Suppressor macrophage treated with lipopolysaccharide for 1 hour (primary cell): ENCODE measurements at places on chromosomes 16 and 17.
A peak's percentile ranks its signal among the peaks of the same experiment; 100 is the strongest.

- no peak for DNase-seq
These were observed 281.5 kb downstream of the SNX29 start for GRCh38 chr16:12257926-12258561.

DNA sequence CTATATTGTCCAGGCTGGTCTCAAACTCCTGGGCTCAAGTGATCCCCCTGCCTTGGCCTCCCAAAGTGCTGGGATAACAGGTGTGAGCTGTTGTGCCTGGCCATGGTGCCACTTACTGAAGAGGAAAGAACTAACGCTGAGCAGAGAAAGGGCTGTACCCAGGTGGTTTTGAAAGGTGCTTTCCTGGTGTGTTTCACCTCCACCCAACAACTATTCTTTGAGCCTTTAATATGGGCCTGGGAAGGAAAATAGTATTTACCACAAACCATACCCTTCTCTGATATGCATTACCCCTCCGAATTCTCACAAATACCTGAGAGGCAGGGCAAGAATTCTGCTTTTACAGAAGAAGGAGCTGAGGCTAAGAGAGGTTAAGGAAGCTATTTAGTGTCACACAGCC, 24.8 kb downstream of the KPNA2 start:
- no peak for DNase-seq

DNA sequence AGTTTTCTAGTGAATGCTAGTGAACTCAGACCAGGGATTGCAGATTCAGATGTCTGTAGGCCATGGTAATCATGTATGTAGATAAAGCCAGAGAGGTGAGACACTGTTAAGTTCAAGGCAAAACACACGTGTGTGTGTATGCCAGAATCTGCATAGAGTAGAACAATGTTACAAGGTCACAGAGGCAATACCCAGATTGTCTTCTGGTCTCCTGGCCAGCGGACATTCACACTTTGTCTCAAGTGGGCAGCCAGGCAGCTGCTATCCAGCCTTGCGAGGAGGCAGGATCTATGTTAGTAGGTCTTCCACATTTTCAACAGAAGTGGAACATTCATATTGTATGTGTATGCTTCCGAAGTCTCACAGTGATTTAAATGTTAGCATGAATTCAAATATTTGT, 244.4 kb downstream of the FTO start:
- DNase-seq, result no peak

DNA sequence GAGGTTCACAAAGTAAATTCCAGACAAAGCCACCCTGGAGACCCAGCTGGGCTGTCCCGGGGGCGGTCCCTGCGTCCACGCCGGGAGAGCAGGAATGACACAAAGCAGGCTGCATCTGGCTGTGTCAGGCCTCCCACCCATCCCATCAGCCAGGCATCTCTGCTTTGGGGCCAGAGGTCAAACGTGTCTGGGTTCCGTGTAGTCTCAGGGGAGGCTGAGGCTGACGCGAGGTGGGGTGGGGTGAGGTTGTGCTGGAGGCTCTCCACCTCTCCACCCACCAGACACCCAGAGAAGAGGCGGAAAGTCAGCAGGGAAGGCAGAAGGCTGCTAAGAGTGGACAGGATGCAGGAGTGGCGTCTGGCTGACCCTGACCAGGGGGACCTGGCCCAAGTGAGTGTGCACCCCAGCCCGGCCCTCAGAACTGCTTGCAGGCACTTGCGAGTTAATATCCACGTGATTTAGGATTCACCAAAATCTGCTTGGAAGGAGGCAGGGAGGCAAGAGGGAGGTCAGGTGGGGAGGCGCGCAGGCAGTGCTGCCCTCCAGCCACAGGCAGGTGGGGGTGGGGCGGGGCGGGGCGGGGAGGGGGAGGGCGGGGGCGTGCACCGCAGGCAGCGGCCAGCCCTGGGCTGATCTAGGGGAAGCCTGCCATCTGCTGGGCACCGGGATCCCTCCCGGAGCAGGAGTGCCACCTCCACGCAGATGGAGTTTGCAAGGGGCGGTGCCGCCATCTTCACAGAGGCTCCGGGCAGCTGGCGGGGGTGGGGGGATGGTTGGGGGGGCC, 44.3 kb downstream of the TBC1D16 start:
- DNase-seq, result peak; percentile 65

DNA sequence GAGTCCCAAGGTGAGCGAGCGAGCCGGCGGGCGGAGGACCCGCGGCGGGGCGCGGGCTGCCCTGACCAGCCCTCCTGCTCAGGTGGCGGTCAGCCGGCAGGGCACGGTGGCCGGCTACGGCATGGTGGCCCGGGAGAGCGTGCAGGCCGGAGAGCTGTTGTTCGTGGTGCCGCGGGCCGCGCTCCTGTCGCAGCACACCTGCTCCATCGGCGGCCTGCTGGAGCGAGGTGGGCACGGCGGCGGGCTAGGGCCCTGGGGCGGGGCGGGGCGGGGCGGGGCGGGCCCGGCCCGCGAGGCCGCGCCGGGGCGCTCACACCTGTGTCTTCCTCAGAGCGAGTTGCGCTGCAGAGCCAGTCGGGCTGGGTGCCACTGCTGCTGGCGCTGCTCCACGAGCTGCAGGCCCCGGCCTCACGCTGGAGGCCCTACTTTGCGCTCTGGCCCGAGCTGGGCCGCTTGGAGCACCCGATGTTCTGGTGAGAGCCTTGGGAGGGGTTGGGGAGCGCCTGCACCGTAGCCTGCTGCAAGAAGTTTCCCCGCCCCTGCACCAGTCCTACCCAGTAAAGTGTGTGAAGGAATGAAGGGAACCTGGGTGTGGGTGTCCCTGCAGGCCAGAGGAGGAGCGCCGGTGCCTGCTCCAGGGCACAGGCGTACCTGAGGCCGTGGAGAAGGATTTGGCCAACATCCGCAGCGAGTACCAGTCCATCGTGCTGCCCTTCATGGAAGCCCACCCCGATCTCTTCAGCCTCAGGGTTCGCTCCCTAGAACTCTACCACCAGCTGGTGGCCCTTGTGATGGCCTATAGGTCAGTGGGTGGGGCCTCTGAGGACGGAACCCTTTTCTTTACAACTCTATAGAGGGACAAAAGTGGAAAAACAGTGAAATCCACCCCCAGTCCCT, 802 bp downstream of the SETD6 start:
- DNase-seq, result no peak

GRCh38 chr16:17802571-17802970, 331.8 kb upstream of the XYLT1 start:
- no peak for DNase-seq
